Fibroblast of skin of right biceps (primary cell): ENCODE measurements at places on chromosomes 12 and 14.

GRCh38 chr14:77108753-77109152 is 10.7 kb downstream of the CIPC start:
- DNase-seq, result no peak

GRCh38 chr14:74465335-74465734 is 27.8 kb downstream of the NPC2 start:
- no peak for DNase-seq

DNA sequence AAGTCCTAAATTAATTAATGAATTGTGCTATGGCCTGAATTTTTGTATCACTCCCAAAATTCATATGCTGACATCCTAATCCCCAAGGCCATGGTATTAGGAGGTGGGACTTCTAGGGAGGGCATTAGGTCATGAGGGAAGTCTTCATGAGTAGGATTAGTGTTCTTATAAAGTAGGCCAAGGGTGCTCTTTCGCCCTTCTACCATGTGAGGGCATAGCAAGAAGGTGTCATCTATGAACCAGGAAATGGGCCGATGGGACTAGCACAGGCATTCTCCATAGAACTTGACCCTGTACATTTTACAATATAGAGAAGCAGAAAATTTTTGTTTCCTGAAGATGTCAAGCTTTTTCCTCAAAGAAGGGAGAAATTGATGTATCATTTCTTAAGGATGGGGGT is 12.5 kb downstream of the SYT10 start:
- no peak for DNase-seq

- DNase-seq, result peak; percentile 3
Observed at GRCh38 chr12:76764856-76765255, 941 bp downstream of the ZDHHC17 start.

DNA sequence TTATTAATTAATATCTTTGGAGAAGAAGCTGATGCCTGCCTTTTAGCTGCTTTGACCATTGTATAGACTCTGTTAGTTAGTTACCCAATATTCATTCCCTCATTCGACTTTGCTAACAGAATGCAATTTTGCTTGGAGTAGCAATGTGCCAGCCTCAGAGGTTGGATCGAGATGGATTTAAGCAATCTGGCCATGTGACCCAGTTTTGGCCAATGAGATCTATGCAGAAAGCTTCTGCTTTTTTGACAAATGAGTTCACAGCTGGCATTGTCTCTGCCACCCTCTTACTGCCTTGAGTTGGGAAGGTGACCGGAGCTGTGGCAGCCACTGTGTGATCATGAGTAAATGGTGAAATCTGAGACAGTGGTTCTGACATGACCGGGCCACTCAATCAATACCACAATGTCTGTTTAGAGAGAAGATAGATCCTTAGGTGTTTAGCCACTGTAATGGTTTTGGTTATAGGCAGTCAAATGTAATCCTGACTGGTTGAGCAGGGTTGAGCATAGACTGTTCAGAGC is 74.9 kb upstream of the MED13L start:
- no peak for DNase-seq

DNA sequence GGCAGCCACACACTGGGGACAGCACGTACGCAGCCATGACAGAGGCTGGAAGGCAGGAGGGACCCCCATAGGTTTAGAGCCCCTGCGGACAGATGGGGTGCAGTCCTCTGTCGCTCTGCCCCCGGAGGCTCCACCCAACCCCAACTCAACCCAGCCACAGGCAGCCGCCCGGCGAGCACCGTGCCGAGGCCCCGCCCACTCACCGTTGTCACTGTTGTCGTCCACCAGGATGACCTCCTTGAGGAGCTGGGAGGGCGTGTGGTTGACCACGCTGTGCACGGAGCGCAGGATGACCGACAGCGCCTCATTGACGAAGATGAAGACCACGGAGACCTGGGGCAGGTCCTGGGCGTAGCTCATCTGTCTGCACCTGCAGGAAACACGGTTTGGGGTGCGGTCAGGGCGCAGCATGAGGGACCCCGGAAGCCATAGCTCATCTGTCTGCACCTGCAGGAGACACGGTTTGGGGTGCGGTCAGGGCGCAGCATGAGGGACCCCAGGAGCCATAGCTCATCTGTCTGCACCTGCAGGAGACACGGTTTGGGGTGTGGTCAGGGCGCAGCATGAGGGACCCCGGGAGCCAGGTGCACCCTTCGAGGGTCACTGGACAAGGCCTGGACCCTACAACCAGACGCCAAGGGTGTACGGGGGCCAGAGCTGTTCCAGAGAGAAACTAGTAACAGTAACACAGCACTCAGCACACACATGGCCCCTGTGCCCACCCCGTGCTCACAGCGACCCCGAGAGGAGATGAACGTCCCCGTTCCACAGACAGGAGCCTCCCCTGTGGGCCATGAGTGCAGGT is 66.9 kb downstream of the GALNT9 start:
- no peak for DNase-seq

DNA sequence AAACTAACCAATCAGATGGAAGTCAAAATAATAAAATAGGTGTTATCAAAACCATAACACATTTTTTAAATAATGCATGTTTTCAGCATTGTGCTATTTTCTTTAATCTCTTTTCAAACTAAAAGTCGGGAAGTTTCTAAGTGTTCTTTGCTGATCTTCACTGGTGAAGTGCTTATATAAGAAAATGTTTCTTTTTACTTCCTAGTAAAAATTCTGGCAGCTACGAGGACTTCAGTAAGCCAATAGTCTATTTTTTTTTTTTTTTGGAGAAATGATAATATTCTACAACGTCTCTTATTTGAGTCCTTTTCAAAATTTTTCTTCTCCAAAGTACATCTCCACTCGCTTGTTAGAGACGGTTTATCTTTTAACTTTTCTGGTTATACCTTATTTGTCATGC is 448.0 kb downstream of the SLC6A15 start:
- DNase-seq, result no peak

DNA sequence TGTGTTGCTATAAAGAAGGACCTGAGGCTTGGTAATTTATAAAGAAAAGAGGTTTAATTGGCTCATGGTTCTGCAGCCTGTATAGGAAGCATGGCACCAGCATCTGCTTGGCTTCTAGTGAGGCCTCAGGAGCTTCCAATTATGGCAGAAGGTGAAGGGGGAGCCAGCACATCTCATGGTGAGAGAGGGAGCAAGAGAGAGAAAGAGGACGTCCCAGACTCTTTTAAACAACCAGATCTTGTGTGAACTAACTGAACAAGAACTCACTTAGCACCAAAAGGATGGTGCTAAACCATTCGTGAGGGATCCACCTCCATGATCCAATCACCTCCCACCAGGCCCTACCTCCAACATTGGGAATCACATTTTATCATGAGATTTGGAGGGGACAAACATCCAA is 6.1 kb upstream of the SNAPC1 start:
- no peak for DNase-seq

DNA sequence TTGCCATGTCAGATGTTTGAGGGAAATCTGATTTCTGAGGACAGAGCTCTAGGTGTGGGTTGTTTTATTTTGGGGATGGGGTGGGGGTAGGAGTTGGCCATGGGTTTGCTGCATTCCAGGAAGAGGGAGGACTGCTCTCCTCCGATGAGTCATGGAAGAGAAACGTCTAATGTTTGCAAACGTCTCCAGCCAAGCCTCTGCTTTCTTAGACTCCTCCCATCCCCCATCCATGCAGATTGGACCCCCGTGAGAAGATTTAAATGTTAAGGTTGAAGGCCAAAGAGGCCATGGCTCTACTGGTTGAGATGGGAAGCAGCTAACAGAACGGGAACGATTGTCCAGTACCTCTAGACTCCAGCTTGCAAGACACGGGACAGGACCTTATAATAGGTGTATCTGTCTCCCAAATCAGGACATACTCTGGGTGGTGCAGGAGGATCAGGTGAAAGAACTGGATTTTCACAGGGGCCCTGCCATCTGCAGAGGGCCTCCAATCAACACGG is 11.4 kb upstream of the ATP2A2 start:
- DNase-seq, result peak; percentile 96

GRCh38 chr12:56838621-56839488 is 75.7 kb downstream of the HSD17B6 start:
- DNase-seq, result peak; percentile 8

DNA sequence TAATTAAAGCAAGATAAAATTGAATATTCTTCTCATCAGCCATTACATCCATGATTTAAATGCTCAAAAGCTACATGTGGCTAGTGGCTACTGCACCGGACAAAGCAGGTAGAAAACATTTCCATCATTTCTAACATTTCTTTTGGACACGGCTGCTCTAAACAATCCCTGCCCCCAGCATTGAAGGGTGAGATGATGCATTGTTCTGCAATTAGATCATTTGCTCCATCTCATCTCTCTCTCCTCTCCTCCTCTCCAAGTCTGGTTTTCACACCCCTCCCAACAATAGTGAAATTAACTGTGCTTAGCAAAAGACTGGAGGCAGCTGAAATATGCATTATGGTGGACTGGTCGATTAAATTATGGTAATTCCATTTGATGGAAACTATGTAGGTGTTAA is 288.5 kb downstream of the KSR2 start:
- peak; percentile 71 for DNase-seq

GRCh38 chr14:101301011-101301410 is 260.3 kb upstream of the DIO3 start:
- DNase-seq, result no peak
